Body of pancreas (tissue), 4 donors: ENCODE measurements at places on chromosomes 4 and X. TPM values are rescaled to one million over a fixed set of nuclear protein-coding genes. Genes with fewer than 3 reads are reported as not detected.

SLC4A4 gene
- total RNA-seq: 402 TPM

MAGT1 gene
- 31.1 TPM for total RNA-seq

DCLK2 gene
- total RNA-seq: 3.6 TPM

TKTL2 gene
- not detected for total RNA-seq

MGST2 gene
- total RNA-seq: 23.4 TPM

P2RY4 gene
- 1.3 TPM for total RNA-seq

- peak; percentile 64 for DNase-seq
Observed at GRCh38 chr4:173413036-173413435, 14.1 kb upstream of the SCRG1 start.

DNA sequence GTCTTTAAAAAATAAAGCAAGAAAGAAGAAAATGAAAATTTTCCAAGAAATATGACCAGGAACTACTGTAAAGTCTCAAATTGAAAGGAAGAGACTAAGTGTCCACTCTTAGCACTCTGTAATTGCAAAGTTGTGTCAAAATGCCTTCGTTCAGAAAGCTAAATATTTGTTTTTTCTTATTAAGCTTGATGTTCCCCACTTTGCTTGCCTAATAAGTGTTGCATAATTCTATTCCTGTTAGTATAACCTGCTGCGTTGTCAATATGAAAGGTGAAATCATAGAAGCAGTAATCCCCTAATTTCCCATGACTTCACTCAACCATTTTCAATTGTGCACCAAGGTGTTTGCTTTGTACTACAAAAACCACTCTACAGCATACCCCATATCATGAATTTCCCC lies 442.9 kb upstream of the CTSO start:
- DNase-seq: no peak

- no peak for DNase-seq
Observed at GRCh38 chr4:137635601-137636000, 103.3 kb upstream of the PCDH18 start.

DNA sequence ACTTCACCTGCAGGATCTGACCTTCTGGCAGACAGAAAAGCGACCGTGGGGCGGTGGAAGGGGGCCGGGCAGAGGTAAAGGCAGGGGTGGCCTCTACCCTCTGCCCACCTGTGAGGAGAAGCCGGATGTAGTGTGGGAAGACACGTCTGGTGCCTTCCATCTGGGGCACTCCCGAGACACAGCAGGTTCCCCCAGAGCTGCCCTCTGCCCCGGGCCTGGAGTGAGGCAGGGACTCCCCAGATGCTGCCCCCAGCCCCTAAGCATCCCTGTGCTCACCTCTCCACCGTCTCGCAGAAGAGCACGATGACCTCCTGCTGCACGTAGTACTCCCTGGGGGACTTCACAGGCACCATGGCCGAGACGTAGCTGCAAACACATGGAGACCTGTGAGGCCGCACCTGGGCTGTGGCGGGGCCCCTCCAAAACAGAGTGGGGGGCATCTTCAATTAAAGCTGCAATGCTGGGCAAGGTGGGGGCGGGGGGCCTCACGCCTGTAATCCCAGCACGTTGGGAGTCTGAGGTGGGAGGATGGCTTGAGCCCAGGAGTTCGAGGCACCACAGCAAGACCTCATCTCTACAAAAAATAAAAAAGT lies 75.3 kb upstream of the MXD4 start:
- no peak for DNase-seq

DNA sequence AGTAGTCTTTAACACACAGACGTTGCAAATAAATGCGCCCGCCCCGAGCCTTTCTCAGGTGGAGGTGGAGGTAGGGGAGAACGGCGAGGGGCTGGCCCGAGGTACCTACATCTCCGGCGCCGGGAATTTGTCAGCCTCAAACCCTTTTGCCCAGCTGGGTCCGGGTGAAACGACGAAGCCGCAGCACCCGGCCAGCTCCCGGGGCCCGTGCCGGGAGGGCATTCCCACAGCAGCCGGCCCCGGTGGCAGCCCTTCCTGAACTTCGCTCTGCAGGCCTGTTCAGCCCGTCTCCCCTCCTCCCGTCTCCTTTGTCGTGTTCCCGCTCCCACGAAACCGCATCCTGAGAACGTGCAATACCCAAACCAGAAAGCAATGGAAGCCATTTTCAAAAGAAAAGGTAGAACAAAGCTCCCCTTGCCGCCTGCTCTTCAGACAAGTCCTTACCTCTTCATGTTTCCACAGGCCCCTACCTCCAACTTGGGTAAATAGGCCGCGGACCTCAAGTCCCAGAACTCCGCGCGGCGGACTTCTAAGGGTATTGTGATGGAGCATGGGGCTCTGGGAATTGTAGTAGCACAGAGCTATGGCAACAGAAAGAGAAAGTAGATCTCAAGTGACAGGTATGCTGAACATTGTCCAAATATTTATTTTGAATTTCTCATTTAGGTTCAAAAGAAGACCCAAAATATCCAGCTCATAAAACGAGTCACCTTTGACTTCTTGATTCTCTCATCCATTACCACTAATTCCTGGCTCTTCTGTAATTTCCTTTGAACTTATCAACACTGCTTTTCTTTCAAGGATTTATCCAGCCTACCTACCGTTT lies at the start of gene RBM41:
TSS of gene RBM41 (minus strand) at position 501 of the 826 bp plus-strand sequence. CDS start at position 452, 49 bp downstream.
- peak; percentile 69 for DNase-seq

DNA sequence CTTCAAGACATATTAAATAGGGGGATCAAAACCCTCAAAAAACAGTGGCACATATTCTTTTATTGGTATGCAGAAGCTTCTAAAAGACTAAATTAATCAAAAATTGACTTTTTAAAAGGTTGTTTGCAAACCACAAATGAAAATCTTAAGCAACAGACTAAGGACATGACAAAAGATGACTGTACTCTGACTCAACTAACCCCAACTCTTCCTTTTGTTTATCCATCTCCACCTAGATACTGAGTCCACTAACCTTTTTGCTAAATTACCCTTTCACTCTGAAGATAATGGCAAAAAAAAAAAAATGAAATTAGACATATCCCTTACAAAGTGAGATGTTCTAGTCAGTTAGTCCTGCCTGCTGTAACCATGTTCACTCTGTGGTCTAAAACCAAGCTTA lies 91.6 kb upstream of the NLRP2B start:
- no peak for DNase-seq

DNA sequence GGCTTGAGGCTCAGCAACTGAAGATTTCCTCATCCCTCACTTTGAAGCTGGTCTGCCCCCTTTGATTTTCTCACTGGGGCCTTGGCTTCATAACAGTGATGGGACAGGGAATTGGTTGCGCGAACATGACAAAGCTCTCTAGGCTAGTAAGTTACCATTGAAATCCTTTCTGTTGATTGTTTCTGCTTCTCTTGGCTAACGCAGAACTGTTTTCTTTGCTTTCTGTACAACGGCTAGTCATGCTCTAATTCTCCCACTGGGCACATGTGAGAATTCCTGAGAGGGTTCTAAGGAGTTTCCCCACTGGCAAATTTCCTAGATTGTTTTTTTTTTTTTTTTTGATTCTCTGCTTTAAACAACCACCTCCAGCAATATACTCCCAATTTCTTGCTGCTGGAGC lies 738.6 kb downstream of the PCDH7 start:
- DNase-seq: no peak

- DNase-seq: no peak
Observed at GRCh38 chrX:24767557-24767956, 73.8 kb downstream of the POLA1 start.

- no peak for DNase-seq
Observed at GRCh38 chr4:41146196-41146595, 68.1 kb downstream of the APBB2 start.

ZRSR2 gene
- total RNA-seq: 5.7 TPM

LUZP4 gene
- total RNA-seq: not detected

GRCh38 chrX:44054863-44055601 lies 81.8 kb upstream of the NDP start:
- no peak for DNase-seq

GRCh38 chrX:130974323-130974722 lies 71.3 kb upstream of the ENOX2 start:
- DNase-seq: no peak

DNA sequence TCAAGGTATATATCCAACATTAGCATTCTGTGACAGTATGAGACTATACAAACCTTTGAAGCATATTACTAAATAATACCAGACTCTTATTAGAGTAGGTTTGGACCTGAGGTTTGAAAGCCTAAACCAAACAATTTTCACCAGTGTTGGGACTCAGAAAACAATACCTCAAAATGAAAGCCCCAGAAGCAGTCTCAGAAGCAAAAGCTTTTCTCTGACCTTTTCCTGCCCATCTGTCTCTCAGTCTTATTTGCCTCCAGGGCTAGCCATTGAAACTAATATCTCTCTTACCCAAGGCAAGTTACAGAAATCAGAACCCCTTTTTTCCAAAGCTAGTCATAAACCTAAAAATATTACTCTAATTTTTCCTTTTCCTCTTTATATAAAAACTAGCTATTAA lies 163.3 kb downstream of the PTCHD1 start:
- no peak for DNase-seq

ABHD18 gene
- total RNA-seq: 10.1 TPM

- no peak for DNase-seq
Observed at GRCh38 chr4:41580007-41580406, 42.0 kb downstream of the LIMCH1 start.

GRCh38 chr4:136590440-136590839 lies 941.9 kb downstream of the PCDH18 start:
- no peak for DNase-seq

UCHL1 gene
- total RNA-seq: 103 TPM

AWAT2 gene
- total RNA-seq: not detected

CACNA1F gene
- not detected for total RNA-seq

- DNase-seq: no peak
Observed at GRCh38 chr4:154478128-154478527, 13.5 kb downstream of the DCHS2 start.

DNA sequence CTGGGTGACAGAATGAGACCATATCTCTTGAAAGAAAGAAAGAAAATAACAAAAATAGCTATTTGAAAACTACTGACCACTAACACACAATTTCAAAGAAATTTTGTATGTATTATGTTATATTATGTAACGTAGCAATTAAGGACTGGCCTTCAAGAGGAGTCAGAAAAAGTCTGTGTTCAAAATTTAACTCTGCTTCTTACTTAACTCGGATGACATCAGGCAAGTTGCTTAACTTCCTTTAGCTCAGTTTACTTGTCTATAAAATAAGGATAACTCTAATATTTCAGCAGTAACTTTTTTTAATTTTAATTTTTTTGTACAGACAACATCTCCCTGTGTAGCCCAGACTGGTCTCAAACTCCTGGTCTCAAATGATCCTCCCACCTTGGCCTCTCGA lies 14.6 kb upstream of the PRSS12 start:
- DNase-seq: no peak

HELT gene
- total RNA-seq: not detected

GRCh38 chr4:10015140-10015753 lies 6.0 kb downstream of the SLC2A9 start:
- peak; percentile 56 for DNase-seq

DNA sequence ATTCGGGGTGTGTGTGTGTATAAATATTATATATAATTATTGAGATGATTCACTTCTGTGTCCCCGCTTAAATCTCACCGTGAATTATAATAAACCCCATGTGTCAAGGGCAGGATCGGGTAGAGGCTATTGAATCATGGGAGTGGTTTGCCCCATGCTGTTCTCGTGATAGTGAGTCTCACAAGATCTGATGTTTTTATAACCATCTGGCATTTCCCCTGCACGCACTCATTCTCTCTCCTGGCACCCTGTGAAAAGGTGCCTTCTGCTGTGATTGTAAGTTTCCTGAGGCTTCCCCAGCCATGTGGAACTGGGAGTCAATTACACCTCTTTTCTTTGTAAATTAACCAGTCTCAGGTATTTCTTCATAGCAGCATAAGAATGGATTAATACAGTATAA lies 851.4 kb upstream of the AGA start:
- no peak for DNase-seq

- peak; percentile 49 for DNase-seq
Observed at GRCh38 chr4:183986971-183987946, 82.2 kb downstream of the STOX2 start.
